Left kidney (tissue), 8 donors: ENCODE measurements at places on chromosomes 6 and 20.

GRCh38 chr6:35544769-35545361 is 32.2 kb upstream of the TULP1 start:
- DNase-seq: no peak

DNA sequence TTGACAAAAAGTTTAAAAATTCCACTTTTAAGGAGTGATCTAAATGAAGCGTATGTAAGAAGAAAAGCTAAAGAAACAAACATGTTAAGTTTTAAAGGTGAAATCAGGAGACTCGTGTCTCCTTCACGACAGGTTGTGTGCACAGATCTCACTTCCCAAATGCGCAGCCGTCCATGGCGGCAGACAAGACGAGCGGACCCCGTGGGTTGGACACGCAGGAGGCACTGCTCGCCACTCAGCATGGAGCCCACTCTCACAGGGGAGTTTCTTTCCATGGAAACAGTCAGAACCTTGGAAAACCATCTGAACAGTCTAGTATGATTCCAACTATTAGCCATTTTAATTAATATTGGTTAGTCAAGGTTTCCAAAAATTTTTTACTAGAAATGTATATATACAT is 48.9 kb downstream of the WDR27 start:
- DNase-seq: no peak

DNA sequence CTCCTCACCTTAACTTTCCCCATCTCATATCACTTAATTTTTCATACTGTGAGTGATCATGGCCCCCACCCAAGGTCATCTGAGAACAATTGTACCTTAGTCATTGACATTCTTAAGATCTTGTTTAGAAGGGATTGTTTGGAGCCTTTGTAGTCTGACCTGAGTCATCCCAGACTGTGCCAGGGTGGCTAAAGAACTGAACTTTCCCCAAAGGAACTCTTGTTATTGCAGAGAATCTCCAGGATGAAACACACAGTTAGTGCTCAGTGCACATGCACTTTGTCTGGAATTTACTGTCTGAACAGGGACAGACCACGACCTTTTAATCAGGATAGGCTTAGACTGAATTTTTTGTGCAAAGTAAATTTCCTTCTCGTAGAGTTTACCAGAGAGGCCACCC is 112.6 kb upstream of the CCN2 start:
- no peak for DNase-seq

- DNase-seq: peak; percentile 50
Measured at GRCh38 chr20:24357177-24357576, 112.3 kb upstream of the SYNDIG1 start.

DNA sequence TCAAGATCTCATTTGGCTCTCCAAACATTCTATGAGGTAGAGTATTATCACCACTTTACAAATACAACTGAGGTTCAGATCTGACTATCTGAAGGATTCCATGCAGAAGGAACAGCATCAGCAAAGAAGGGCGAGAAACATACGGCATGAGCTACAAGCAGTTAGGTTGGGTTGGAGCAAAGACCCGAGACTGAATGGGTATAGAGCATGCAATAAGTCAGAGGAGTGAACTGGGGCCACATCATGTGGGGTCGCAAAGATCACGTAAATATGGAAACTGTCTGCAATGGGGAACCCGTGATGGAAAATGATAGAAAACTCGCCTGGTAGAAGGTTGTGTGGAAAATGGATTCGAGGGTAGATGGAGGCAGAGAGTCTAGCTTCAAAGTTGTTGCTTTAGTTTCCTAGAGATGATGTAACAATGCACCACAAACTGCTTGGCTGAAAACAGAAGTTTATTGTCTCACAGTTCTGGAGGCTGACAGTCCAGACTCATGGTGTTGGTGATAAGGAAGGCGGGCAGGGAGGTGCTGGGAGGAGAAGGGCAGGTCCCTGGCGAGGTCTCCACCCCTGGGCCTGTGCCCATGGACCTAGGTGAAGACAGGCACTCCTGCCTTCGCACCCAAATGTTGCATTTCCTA is 44.3 kb upstream of the BCLAF1 start:
- DNase-seq: no peak

- no peak for DNase-seq
Measured at GRCh38 chr6:84123186-84123585, 89.6 kb downstream of the MRAP2 start.

DNA sequence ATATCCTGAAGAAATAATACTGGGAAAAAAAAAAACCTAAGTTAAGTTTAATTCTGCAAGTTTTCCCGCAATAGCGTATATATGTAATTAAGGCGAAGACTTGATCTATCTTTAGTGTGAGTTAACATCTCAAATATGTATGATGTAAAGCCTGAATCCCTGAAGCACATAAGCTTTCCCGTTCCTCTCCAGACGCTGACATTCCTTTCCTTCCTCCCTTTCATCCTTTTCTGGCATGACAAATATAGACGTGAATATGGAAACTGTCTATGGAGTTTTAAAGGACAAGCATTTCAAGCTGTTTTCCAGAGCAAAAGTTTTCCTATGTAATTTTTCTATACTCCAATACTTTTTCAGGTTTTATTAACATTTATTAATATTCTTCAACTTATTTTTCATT is 637.0 kb downstream of the COL12A1 start:
- no peak for DNase-seq

GRCh38 chr6:163354761-163355425 is 59.6 kb upstream of the QKI start:
- DNase-seq: no peak

DNA sequence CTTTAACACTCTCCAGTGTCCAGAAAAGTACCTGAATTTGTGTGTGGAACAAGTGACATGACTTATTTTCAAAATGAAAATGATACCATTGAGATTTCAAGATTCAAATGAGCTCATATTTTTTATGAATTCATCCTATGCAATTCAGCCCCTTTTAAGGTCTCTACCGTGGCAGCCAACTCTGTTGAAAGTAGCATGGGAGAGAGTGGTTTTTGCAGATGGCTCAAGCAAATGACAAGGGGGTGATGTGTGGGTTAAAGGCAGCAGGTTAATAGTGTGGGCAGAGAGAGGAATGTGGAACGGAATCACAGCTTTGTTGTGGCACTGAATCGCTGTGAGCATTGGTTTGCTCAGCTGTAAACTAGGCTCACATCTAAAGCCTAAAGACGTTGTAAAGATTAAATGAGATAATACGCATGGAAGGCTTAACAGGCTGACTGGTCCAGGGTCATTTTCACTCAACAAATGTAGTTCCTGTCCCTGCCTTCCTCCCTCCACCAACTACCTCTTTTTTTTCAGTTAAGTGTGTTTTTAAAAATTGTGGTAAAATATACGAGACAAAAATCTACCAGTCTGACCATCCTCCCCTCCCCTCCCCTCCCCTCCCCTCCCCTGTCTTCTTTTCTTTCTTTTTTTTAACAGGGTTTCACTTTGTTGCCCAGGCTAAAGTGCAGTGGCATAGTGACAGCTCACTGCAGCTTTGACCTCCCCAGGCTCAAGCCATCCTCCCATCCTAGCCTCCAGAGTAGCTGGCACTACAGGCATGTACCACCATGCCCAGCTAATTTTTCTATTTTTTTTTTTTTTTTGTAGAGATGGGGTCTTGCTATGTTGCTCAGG is 114.7 kb upstream of the ZNF217 start:
- DNase-seq: no peak

DNA sequence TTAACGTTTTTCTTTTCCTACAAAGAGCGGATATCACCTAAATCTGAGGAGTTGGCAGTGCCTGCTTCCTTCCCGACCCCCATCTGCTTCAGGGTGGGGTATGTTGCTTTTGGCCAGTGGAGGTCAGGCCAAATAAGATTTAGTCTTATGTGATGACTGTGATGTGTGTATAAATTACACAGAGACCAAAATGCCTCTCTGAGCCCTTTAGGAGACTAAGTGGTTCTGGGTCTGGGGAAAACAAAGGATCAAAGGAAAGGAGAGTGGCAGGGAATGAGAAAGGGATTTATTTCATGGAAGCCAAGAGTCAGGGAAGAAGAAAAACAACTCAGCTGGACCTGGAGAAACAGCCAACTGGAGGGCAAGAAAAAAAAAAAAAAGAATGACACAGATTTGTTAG is 39.1 kb upstream of the TBC1D7 start:
- DNase-seq: no peak

GRCh38 chr20:31602779-31603441 is 2.2 kb upstream of the ID1 start:
- no peak for DNase-seq

GRCh38 chr20:4086771-4087687 is 71.7 kb upstream of the RNF24 start:
- no peak for DNase-seq
